ENCODE measurements at places on chromosomes 2 and 18. TPM values are rescaled to one million over a fixed set of nuclear protein-coding genes. Genes with fewer than 3 reads are reported as not detected.

DNA sequence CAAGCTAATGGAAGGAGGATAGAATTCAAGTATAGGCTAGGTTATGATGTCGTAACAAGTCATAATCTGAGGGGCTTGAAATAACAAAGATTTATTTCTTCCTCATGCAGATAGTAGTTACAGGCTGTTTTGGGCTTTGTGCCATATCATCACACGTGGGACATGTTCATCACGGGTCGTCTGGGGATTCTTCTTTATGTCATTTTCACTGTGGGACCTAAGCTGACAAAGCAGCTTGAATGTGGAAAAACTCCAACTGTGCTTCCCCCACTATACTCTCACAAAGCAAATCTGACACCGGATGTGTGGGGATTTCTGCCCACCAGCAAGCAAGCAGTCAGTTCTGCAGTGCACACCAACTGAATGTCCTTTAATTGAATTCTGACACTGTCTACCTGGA, 124.8 kb downstream of the LTBP1 start:
- H3K4me1 ChIP-seq = no peaks in the 10 kb centered on the region
- DNase-seq = no peak
- no peak overlapping the region for H3K4me3 ChIP-seq
- H3K27me3 ChIP-seq = no peaks in the 10 kb centered on the region

GRCh38 chr2:136920652-136921333, 155.4 kb downstream of the THSD7B start:
- no peaks in the 10 kb centered on the region for H3K4me1 ChIP-seq
- peak; percentile 18 for DNase-seq
- H3K27me3 ChIP-seq = no peaks in the 10 kb centered on the region
- H3K36me3 ChIP-seq = no peaks in the 10 kb centered on the region

- H3K27ac ChIP-seq = no peak overlapping the region
- no peaks in the 10 kb centered on the region for H3K36me3 ChIP-seq
- DNase-seq = no peak
- H3K4me3 ChIP-seq = no peak overlapping the region
- H3K4me1 ChIP-seq = no peaks in the 10 kb centered on the region
Measured at GRCh38 chr2:239806276-239806675, 218.9 kb downstream of the NDUFA10 start.

LOXHD1 gene
- not detected for polyA plus RNA-seq

RAD51AP2 gene
- polyA plus RNA-seq = not detected

TM4SF20 gene
- polyA plus RNA-seq = not detected
